Activated naive CD8-positive, alpha-beta T cell treated with anti-CD3 and anti-CD28 coated beads for 36 hours (primary cell): ENCODE measurements at places on chromosomes 5 and 9.
A peak's percentile ranks its signal among the peaks of the same experiment; 100 is the strongest.

DNA sequence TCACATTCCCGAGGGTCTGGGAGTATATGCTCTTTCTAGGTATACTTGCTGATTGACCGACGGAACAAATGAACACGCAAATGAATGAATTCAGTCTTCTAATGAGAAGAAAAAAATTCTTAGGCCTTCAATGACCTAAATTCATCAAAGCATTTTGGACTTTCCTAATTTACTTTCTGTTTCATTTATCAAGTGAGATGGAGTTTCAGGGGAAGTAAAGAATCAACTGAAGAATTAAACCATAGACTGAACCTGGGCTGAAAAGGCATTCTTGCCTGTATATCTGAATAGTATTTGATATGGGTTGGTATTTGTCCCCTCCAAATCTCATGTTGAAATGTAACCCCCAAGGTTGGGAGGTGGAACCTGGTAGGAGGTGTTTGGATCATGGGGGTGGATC lies 64.1 kb downstream of the ZFAND5 start:
- DNase-seq: no peak

DNA sequence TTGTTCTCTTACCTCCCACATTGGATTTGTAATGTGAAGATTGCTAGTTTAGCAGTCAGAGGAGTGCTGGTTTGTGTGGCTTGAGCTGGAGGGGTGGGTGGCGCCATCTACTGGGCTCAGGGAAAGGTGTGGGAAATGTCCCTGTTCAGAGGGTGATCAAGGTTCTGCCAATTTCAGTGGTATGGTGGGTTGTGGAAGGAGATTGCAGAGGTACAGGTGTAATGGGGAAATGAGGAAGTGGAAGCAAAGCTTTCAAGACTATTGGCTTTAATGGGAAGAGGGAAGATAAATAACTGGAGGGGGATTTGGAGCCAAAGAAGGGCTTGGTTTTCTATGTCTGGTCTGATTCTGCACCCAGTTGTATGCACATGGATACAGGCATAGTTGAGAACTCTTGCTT lies 76.4 kb downstream of the OSMR start:
- peak; percentile 32 for DNase-seq

GRCh38 chr9:95481000-95481399 lies 35.8 kb downstream of the PTCH1 start:
- peak; percentile 24 for DNase-seq

DNA sequence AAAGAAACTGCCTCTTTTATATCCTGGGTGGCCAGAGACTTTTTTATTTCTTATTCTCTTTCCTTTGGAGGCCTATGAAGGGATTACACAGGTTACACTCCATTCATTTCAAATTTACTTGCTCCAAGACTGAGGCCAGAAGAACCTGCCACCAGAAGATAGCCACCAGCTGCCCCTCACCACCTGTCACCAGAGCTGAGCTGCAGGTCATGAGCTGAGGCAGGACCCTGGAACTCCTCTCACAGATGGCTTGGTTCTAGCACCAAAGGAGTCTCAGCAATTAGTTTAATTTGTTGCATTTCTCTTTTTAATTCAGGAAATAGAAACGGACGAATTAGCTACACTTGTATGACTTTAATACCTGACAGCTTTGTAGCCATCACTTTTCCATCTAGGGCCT lies 313.9 kb downstream of the SPOCK1 start:
- DNase-seq: no peak

- DNase-seq: no peak
Measured at GRCh38 chr5:115333164-115333563, 36.7 kb upstream of the CCDC112 start.
